IPS-NIHi11 (cell line): ENCODE measurements at places on chromosomes 7 and 10.

DNA sequence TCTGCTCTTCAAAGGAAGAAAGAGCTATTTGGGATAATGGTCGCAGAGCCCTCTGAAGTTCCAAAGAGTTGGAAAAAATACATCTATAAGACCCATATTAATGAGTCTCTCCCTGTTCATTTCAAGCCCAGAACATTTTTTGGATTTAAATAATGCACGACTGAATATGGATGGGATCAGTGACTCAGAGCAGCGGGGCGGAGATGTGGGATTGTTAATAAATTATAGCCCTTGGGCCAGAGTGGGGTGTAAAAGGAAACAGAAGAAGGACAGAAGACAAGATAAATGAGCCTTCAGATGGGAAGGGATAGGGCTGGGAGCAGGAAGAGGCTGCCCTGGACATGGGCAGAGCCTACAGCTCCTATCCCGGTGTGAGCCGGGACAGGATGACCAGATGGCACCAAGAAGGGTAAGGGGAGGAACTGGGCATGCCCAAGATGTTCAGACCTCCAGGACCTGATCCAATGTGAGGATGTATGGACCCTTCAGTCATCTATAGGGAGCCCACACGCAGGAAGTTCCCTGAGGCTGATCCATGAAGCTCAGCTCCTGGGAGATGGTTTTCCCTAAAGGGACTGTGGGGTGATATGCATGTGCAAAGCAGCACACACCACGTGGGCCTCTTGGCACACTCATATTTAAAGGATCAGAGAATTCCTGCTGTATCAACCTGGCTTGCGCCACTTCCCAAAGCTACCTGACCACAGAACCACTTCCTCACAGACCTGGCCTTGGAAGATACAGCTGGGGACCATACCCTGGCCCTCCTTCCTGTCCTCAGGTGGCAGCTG is 96.1 kb upstream of the PLXNA4 start:
- no peak for DNase-seq

DNA sequence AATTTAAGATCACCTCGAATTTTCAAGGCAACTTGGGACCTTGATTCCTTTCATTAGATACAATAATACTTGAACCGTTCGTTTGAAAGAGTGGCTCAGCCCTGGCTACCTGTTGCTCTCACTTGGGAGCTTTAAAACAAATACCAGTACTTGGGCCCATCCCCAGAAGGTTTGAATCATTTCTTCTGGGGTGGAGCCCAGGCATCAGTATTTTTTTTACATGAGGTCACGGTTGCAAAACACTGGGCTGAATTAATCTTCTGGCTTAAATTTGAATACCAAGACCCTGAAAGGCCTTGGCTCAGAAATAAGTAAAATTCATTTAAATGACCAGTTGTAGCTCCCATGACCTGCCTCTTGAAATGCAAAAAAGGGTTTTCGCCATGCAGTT is 214.9 kb downstream of the CREB5 start:
- DNase-seq = no peak

- no peak for DNase-seq
Measured at GRCh38 chr10:121899727-121900126, 28.1 kb downstream of the ATE1 start.

GRCh38 chr10:86699541-86699940 is 31.2 kb downstream of the LDB3 start:
- DNase-seq = no peak

- no peak for DNase-seq
Measured at GRCh38 chr10:103168438-103168837, 24.6 kb downstream of the NT5C2 start.

DNA sequence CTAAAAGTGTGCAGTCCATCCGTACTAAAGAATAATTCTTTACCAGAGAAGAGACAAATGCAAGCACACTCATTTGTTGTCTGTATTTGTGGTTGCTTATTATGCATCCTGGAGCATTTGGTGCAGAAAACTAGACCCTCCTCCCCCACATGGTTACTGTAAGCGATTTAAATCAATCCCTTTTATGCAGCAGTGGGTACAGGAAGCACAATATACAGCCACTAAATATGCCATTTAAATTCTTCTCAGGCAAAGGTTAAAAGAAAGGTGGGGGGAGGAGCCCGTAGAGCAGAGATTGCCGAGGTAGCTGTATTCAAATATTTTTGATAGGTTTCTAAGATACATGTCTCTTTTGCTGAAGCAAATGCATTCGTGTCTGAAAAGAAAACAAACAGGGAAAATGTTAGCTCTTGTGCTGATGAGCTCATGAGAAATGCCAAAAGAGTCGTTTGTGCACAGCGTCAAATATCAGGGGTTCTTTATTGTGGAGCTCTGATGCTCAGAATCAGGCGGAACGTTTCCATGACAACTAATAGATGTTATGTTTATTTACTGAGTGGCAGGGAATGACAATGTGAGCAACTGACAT is 131.3 kb upstream of the NPVF start:
- DNase-seq = no peak
